H1 (cell line): ENCODE measurements at places on chromosomes 3 and 15. TPM values are rescaled to one million over a fixed set of nuclear protein-coding genes. Genes with fewer than 3 reads are reported as not detected.

GRCh38 chr3:106190296-106190695, 321.5 kb upstream of the CBLB start:
- no peaks in the 10 kb centered on the region for H3K27me3 ChIP-seq
- no peak overlapping the region for H3K4me3 ChIP-seq
- no peak for DNase-seq
- H3K4me1 ChIP-seq, result no peaks in the 10 kb centered on the region

DNA sequence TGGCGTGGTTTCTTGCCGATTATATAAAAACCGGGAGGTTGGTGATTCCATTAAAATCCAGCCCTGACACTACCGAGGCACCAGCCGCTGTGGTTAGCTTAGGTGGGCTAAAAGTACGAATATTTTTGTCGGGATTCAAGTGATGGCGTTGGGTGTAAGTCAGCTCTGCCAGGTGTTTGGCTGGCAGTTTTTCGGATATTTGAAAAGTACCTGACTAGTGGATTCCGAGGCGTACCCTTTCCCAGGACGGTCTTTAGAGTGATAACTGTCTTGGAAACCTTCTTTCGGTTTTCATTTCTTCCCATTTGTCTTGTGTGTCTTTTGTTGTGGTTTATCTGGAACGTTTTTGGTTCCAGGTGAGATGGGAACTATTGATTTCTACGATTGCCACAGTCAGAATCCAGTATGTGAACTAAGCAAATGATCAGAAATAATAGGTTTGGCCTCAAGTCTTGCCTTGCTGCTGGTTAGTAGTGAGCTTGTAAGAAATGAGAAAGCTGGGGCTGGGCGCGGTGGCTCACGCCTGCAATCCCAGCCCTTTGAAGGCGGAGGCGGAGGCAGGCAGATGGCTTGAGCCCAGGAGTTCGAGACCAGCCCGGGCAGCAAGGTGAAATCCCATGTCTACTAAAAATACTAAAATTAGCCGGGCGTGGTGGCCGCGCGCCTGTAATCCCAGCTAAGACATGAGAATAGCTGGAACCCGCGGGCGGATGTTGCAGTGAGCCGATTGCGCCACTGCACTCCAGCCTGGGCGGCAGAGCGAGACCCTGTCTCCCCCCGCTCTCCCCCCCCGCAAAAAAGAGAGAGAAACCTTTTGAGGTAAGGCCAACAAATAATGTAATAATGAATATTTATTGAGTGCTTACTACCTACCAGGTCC, 1.4 kb downstream of the FYTTD1 start:
- peak overlapping the region; percentile 76 for H3K4me3 ChIP-seq
- H3K27me3 ChIP-seq, result no peaks in the 10 kb centered on the region
- DNase-seq, result no peak
- H3K4me1 ChIP-seq, result peaks cover 2% of the 10 kb centered on the region

GRCh38 chr3:9153904-9154619, 95.4 kb downstream of the SRGAP3 start:
- no peaks in the 10 kb centered on the region for H3K4me1 ChIP-seq
- no peaks in the 10 kb centered on the region for H3K27me3 ChIP-seq
- no peak overlapping the region for H3K4me3 ChIP-seq
- H3K27ac ChIP-seq, result no peak overlapping the region
- no peaks in the 10 kb centered on the region for H3K36me3 ChIP-seq

DNA sequence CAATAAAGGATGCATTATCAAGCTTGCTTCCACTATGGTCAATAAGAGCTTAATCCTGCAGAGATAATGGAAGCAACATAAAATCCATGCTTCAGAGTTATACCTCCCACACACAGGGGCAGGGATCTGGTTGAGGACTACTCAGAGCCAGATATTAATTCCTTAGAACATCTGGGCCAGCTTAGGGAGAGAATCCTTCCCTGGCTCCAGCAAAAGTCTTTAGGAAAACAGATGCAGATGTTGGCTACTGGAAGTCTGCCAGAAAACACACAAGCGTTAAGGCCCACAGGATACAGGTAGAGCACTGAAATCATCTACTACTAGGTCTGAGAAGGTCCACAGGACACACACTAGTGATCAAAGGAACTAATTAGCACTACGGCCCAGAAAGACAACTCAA, 25.2 kb downstream of the TMEM202 start:
- no peak for DNase-seq
- no peaks in the 10 kb centered on the region for H3K36me3 ChIP-seq
- H3K4me3 ChIP-seq, result no peak overlapping the region
- no peak overlapping the region for H3K27ac ChIP-seq
- H3K4me1 ChIP-seq, result no peaks in the 10 kb centered on the region

GRCh38 chr15:62472616-62473299, 307.7 kb upstream of the C2CD4B start:
- no peak overlapping the region for H3K4me3 ChIP-seq
- H3K27ac ChIP-seq, result no peak overlapping the region
- H3K36me3 ChIP-seq, result no peaks in the 10 kb centered on the region
- DNase-seq, result no peak

DNA sequence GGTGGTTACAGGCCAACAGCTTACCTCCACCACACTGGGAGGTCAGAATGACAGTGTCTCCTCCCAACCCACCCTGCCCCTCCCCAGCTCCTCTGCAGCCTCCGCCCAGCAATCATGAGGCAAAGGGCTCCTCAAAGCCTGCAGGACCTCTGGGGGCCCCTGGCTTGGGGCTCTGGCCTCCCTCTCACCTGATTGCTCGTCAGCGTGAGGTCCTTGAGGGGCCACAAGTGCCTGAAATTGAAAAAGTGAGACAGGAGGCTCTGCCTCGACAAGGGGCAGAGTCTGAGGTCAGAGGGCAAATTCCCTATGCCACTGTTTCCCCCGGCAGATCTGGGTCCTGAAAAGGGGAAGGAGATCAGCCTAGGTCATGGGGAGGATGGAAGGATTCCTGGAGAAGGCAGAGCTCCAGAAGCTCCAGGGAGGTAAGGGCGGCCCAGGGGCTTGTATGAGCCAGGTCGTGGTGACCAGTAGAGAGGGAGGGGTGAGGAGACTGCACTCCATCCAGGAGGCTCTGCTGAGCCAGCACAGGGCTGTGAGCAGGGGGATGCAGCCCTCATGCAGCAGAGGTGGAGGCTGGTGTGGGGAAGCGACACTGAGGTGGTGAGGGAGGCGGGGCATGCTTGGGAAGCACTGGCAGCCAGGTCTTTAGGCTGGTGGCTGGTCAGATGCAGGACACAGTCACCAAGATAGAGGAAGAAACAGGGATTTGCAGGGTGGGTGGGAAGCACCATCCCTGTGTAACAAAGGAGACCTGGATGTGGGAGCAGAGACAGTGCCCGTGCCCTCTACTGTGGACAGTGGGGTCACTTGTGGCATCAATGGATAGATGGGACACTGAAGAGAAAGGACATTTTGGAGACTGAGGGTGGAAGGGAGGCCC, 20.1 kb downstream of the ALS2CL start:
- no peak overlapping the region for H3K4me3 ChIP-seq
- no peak for DNase-seq
- no peaks in the 10 kb centered on the region for H3K36me3 ChIP-seq
- no peaks in the 10 kb centered on the region for H3K4me1 ChIP-seq
- H3K27me3 ChIP-seq, result no peaks in the 10 kb centered on the region
- no peak overlapping the region for H3K27ac ChIP-seq

- H3K4me1 ChIP-seq, result no peaks in the 10 kb centered on the region
- DNase-seq, result no peak
- no peak overlapping the region for H3K4me3 ChIP-seq
- no peaks in the 10 kb centered on the region for H3K27me3 ChIP-seq
These were observed 48.4 kb upstream of the TJP1 start for GRCh38 chr15:29870495-29871151.

Gene VEPH1
- 10.9 and 18.3 TPM in 2 replicates for total RNA-seq

Gene SLC22A14
- total RNA-seq, result not detected in 2 replicates
